ENCODE measurements at places on chromosomes 5 and 9. TPM values are rescaled to one million over a fixed set of nuclear protein-coding genes. Genes with fewer than 3 reads are reported as not detected.

- DNase-seq, result no peak
Observed at GRCh38 chr9:92234514-92234913, 59.0 kb downstream of the IARS1 start.

The LRRTM2 gene
- polyA plus RNA-seq, result 0.51 TPM

DNA sequence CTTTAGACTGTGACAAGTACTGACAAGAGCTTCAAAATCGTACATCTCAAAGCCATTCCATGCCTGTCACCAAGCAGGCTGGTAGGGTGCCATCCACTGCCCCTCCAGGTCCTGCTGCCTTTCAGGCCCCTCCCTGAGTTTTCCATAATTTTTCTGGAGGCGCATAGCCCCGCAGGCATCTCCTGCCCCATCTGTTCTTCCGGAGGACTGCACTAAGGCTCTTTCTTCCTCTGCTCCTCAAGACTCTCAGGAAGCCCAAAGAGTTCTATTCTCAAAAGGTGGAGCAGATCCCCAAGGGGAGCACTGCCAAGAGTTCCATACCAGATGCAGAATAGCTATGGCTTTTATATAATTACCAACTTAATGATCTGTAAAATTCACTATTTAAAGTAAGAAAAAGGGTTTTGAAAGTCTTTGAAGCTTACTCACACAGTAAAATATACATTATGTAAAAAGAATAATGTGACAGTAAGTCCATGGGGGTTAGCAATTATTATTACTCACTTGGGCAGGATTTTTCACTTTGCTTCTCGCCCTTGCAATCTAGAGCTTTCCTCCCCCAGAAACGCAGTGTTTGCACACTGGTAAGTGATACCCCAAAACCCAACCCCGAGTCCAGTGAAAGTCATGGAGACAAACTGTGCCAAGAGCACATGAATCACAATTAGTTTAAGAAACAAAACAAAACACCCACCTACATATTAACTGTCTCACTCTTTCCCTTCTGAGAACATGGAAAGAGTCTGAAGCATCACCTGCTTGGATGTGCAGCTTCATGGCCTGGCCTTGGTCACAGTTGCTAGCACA lies 114.1 kb upstream of the DAPK1 start:
- DNase-seq, result no peak

- DNase-seq, result no peak
Observed at GRCh38 chr5:174083056-174083827, 37.7 kb downstream of the NSG2 start.

- no peak for DNase-seq
Observed at GRCh38 chr5:115857626-115858349, 16.1 kb downstream of the AP3S1 start.

The MYOT gene
- polyA plus RNA-seq, result 327 TPM

The GDF9 gene
- 0.95 TPM for polyA plus RNA-seq

The MIER3 gene
- polyA plus RNA-seq, result 20.3 TPM

The NTRK2 gene
- 17.6 TPM for polyA plus RNA-seq

GRCh38 chr9:8871796-8872445 lies 1072.3 kb upstream of the DMAC1 start:
- no peak for DNase-seq

The PCDHB4 gene
- polyA plus RNA-seq, result 3.1 TPM

The SLC24A2 gene
- polyA plus RNA-seq, result 1.1 TPM

The IL33 gene
- 26.2 TPM for polyA plus RNA-seq

DNA sequence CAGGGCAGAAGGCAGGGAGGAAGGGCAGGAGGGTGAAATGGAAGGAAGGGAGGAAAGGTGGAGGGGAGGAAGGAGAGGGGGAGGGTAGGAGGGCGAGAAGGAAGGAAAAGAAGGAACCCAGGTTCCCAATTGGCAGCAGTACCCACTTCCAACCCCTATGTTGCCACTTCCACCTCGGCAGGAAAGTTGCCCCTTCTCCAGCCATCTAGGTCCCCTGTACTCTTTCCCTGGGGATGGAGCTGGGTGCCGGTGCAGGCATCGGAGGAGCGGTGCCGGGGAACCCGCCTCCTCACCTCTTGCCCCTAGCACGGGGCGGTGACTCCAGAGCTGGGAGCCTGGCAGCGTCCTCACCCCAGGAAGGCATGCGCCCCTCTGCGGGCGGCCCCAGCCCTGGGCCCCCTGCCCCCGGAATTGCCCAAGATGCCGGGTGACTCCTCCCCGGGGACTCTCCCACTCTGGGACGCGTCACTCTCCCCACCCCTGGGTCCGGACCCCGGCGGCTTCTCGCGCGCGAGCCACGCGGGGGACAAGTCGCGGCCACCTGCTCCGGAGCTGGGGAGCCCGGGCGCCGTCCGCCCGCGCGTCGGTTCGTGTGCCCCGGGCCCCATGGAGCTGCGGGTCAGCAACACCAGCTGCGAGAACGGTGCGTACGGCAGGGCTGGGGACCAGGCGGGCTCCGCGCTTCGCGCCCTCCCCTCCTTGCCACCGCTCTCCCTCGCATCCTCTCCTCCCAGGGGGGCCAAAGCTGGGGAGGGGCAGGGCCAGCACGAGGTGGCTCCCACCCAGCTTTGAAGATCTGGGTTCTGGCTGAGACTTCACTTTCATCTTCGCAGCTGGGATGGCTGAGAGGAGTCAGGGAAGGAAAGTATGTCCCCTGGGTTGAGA lies at the start of gene NIPAL4:
NIPAL4 (plus strand) TSS at position 499 of the 885 bp plus-strand sequence; CDS start at position 607, 108 bp downstream.
- DNase-seq, result no peak

- no peak for DNase-seq
Observed at GRCh38 chr9:136186386-136186785, 18.5 kb downstream of the LHX3 start.

DNA sequence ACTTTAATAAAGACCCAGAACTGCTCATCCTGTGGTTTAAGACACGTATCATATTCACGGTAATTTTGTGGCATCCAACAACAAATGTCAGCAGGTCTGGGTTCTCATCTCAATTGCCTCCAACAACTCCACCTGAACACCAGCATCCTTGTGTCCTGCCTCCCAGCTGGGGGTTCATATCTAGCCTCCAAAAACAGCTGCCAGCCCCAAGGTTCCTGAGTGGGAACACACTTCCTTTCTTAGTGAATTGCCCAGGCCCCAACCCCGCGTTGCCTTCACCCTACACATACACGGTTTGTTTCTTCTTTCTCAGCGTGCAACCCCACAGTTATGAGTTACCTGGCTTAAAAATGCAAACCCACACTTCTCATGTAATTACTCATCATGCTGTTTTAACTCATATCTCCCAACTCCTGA lies 77.9 kb downstream of the SEMA4D start:
- DNase-seq, result no peak

DNA sequence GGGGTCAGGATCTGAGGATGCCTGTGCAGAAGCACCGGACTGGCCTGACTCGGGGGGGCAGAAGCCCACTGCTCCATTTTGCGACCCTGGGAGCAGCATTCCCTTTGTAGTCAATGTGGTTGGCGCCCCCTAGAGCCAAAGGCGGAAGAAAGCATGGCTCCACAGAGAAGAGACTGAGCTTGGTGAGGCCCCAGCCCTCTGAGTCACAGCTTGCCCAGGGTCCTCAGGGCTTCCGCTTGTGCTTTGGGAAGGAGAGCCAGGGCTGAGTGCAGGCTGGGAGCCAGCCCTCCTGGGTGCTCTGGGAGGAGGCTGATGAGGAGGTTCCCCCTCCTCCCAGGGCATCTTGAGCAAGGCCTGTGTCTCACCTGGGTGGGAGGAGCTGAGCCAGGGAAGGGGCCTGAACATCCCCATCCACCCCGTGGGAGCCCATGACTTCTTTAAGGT lies 5.5 kb upstream of the AQP3 start:
- no peak for DNase-seq

The ALDH1B1 gene
- 20.2 TPM for polyA plus RNA-seq

The PHF24 gene
- 0.09 TPM for polyA plus RNA-seq

GRCh38 chr9:124278054-124278540 lies 20.3 kb downstream of the NEK6 start:
- DNase-seq, result no peak

- DNase-seq, result no peak
Observed at GRCh38 chr5:78649211-78649695, 681 bp upstream of the LHFPL2 start.

The SLC44A1 gene
- 14.6 TPM for polyA plus RNA-seq

The SSBP2 gene
- 64.3 TPM for polyA plus RNA-seq

The ABHD17B gene
- 25.8 TPM for polyA plus RNA-seq

- DNase-seq, result no peak
Observed at GRCh38 chr5:27773166-27773565, 734.8 kb upstream of the CDH9 start.

The PAEP gene
- not detected for polyA plus RNA-seq

DNA sequence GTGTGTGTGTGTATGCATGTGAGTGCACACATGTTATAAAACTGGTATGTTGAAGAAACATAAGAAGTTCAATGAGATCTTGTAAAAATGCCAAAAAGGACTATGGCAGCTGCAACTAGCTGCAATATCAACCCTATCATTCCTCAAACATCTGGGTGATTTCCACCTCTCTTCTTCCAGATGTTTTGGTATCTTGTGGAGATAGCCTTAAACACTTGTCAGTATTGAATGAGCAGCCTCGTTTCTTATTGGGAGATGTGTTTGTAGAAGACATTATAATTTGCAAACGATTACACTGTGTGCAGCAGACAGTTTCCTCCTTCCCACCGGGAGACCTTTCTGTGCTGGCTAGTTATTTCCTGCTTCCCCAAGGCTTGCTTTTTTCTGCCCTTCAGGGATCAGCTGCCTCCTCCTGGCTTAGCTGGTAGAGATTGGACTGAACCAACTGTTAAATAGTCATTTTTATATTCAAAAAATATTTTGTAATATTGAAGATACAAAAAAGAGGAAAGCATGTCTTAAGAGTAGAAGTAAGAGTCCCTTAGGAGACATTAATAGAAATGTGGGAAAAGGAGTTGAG lies 168.4 kb upstream of the MPDZ start:
- DNase-seq, result no peak

The GPR151 gene
- polyA plus RNA-seq, result not detected

DNA sequence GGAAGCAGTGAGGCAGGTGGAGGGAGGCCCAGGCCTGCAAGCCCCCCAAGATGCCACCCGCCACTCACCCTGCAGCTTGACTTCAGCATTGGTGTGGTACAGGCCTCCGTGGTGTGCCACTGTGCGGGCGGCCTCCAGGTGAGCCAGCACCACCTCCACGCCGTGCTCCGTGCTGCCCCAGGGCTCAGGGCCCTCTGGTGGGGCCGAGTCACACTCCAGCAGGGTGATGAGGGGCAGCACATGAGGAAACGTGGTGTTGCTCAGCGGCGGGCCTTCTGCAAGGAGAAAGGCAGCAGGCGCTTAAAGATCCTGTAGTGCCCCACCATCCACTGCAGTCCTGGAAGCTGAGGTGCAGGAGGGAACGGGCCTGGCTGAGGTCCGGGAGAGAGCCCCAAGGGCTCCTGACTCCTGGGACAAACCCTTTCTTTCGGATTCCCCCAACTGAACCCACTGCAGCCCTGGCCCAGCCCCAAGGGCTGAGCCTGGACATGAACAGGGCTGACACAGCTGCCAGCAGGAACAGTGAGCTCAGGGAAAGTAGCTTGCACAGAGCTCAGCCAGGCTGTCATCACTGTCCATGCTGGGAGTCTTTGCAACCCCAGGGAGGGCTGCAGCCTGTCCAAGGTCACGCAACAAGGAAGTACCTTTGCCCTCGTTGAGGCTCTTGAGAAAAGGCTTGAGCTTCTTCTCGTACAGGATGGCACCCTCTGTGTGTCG lies 4.7 kb upstream of the TOR2A start:
- no peak for DNase-seq

- no peak for DNase-seq
Observed at GRCh38 chr5:80037366-80037765, 2.2 kb downstream of the THBS4 start.

All from forelimb muscle (tissue), 1 donor.